ENCODE measurements at places on chromosomes 6 and 20.

GRCh38 chr6:154243793-154244750 lies 112.5 kb downstream of the IPCEF1 start:
- ATAC-seq = peak; percentile 81

DNA sequence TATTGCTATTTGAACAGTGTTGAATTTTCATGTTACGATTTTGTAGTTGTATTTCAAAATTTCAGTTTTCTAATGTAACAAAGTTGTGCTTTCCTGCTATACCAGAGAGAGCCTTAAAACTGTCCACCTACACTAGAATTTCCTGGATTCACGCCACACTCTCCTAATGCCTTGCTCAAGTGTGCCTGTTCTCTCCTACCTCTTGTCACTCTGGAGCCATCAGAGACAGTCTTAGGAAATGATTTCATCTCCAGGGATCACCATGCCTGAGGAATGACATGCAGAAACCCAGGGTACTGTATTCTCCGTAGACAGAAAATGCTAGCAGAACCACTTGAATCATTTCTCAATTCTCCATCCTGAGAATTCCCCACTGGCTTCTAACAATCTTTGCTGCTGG lies 667.6 kb downstream of the KIF16B start:
- no peak for ATAC-seq

- ATAC-seq = peak; percentile 35
Measured at GRCh38 chr6:40077315-40077714, 143.1 kb upstream of the MOCS1 start.

DNA sequence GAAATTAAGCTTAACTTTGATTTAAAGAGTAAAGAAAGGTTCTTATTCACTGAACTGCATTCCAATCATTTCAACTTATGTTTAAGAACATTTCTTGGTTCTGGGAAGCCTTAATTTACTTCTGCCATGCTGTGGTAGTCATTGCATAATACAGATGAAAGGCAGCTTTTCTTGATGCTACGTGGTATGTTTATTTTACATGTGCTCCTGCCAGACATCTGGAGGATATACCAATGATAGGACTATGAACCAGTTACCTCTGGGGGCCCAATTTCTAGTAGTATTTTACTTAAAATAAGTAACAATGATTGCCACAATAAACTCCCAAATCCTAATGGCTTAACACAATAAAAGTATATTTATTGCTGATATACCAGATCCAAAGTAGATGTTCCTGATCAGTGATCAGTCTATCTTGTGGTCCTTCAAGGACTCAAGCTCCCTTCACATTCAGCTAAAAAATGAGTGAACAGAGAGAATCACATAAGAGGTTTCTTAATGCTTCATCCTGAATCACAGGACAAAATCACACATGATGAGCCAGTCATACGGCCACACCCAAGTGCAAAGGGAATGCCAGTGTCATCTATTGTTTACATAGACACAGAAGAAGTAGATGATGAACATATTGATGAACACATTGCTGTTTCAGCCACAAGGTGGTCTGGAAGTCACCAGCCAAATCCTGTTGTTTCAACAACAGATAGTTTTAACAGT lies 56.5 kb upstream of the CCN2 start:
- ATAC-seq = peak; percentile 54

DNA sequence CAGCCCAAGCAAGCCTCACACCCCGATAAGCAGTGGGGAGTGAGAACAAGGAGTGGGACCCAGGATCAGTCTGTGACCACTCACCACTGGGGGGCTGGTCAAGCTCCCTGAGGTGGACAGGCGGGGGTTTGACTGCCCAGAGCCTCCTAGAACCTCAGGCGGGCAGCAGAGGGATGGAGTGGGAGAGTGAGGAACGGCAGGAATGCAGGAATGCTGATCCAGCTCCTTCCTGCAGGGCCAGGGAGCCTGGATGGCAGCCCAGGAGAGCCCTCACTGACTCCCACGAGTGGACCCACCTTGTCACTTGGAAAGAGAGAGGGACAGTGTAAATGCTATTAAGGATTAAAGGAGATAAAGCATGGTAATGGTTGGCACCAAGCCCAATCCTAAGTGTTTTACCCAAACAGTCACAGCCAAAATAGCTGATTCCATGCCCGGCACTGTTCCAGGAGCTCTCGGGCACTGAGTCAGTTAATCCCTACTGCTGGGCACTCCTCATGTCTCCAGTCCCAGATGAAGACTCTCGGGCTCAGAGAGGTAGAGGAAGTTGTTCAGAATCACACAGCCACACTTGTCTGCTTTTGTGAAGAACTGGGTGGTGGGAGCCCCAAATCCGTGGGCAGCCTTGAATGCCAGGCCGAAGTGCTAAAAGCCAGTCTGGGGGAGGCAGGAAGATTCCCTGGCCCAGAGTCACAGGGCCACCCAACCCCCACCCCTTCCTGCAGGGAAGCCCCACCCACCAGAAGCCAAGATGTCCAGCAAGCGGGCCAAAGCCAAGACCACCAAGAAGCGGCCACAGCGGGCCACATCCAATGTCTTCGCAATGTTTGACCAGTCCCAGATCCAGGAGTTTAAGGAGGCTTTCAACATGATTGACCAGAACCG lies 3.1 kb downstream of the MYL9 start:
- ATAC-seq = peak; percentile 68

DNA sequence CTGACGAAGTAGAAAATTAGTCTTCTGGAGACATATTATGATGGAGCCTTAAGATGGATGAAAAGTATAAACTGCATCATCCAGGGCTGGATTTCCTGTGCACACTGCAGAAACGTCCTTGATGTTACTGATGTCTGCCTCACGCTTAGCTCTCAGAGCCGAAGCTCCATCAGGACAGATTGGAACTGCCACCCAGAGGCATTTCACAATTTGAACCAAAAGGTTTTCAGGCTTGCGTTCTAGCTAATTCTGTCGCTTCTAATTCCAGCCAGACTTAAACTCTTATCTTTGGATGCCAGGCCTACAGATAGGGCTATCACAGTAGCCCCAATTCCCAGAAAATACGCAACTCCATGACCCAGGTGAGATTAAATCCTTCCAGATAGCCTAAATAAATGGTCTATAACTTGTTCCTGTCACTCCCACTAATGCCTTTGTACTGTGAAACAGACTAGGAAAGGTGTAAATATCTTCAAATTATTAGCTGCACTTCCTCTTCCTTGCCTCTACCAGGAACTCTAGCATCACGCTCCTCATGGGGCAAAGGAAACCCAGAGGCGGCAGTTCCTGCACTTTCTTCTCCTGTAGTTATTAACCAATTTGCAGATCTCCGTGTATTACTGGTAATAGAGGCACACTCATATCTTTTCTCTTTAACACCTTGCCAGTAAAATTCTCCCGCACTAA lies 634.6 kb downstream of the PRKN start:
- ATAC-seq = no peak

GRCh38 chr6:41939176-41939847 lies 2.3 kb downstream of the CCND3 start:
- no peak for ATAC-seq

DNA sequence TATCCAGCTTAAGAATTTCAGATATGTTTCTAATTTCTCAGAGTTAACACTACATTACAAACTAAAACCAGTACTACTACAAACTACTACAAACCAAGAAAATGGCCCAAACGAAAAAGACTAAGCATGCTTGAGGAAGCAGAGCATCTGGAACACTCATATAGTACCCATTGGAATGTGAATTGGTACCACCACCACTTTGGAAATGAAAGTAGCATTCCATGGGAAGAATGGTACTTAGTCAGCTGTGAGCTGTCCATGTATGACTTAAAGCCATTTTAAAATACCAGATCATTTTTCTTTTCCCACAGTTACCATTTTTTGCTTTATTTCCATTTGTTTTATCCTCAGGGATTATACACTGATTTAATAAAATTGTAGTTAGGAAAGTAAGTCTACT lies 30.5 kb downstream of the FBXO9 start:
- no peak for ATAC-seq

- no peak for ATAC-seq
Measured at GRCh38 chr6:39093149-39093708, 21.8 kb downstream of the SAYSD1 start.

GRCh38 chr6:127464161-127464880 lies 5.1 kb upstream of the KIAA0408 start:
- no peak for ATAC-seq

DNA sequence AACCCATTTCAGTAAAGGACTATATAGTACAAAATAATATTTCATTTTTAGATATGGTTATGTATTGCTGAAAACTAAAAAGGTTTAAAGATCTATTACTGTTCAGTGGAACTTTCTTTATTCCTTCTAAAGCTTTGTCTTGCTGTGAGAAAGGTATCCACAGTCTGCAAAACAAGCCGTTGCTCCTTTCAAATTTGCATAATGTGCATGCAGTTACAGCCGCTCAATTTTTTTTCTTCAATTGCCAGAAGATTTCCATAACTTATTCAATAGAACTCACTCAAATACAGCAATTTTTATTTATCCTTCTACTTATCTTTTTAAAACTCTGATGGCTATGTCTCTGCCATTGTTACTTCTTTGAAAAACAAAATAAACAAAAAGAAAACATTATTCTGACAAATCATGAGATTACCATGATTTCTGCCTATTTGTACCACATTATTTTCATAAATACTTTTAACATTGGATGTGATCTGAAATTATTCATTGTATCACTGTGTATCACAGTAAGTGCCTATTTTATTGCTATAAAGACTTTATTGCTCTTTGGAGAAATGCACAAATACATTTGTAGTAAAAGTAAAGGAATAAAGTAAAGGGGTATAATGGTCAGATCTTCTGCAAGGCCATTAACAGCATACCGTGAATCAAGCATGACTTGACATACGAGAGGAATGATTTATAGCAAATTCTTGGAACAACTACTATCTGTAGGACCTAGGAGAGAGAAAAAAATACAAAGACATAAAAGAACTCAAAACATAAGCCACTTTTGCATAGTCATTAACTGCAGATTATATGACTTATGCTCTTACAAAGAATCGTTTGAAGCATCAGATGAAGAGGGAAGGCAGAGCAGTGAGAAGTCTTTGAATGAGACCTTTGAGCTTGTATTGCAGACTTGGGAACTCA lies 29.6 kb upstream of the HBS1L start:
- no peak for ATAC-seq

DNA sequence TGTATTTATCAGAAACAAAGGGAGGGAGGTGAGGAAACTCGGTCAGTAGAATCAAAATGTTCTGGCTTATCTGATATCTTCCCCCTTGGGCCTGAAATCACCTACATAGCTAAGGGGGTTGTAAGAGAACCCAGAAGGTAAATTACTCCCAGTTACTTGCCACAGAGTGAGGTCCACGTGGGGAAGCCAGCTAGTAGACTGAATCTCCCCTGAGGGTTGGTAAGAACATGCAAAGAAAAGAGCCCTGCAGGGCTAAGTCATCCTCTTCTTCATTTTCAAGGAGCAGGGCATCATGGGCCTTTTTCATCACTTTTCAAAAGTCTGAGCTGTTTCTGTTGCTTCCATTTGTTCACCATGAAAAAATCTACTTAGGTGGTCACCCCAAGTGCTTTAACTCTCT lies 115.4 kb downstream of the QRSL1 start:
- no peak for ATAC-seq

DNA sequence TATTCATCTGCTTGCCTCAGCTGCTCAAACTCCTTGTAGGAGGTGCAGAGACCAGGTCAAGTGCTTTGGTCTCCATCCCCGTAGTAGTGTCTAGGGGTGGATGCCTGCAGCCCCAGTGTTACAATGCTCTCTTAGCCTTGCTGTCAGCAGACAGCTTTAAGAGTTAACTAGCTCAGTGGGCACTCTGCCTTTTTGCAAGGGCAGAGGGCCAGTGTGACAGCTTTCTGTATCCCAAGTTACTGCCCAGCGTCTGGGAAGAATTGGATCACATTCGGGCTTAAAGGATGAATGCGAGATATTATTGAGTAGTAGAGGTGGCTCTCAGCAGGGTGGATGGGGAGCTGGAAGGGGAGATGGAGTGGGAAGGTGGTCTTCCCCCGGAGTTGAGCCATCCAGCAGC lies 339.9 kb upstream of the RNF217 start:
- no peak for ATAC-seq

- no peak for ATAC-seq
Measured at GRCh38 chr6:126747728-126748540, 370.5 kb upstream of the RSPO3 start.

DNA sequence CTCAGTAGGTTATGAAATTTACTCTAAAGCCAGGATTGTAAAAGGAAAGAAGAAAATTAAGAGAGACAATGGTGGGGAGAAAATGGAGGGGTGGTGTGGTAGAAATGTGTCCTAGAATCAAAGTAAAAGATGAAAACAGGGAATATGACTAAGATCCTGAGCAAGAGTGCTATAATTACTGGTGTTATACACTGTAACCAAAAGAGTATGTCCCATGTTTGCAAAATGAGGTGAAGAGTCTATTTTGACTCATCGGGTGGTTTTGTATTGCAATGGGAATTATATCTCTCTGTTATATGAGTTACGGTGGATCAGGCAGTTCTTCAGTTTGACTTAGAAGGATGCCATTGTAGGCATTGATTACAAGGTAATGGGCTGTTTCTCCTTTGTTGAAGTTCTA lies 8.5 kb downstream of the L3MBTL3 start:
- no peak for ATAC-seq

GRCh38 chr6:29011276-29011734 lies 6.2 kb upstream of the ZNF311 start:
- ATAC-seq = no peak

DNA sequence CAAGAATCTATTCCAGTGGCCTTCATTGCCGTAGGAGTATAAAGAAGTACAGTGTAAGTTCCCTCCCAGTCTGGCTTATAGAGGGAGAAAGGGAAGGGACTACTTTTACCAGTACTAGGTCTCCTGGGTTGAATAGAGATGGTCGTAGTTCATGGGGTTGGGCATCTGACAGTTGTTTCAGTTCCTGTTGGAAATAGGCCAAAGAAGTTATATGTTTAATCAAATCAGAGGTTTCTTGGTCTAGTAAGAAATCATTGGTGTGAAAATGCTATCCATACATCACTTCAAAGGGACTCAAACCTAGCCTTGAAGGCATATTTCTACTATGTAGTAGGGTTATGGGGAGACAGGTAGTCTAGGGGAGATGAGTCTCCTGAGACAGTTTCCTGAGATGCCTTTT lies 45.6 kb upstream of the MAN1A1 start:
- no peak for ATAC-seq

GRCh38 chr6:29747688-29748250 lies 24.5 kb downstream of the HLA-F start:
- ATAC-seq = no peak

- peak; percentile 47 for ATAC-seq
Measured at GRCh38 chr20:22686097-22686496, 101.7 kb upstream of the FOXA2 start.

GRCh38 chr6:105869835-105870440 lies 216.2 kb upstream of the PRDM1 start:
- ATAC-seq = no peak

GRCh38 chr6:13765570-13765969 lies 48.8 kb downstream of the MCUR1 start:
- ATAC-seq = no peak

- no peak for ATAC-seq
Measured at GRCh38 chr20:62561182-62561581, 81.1 kb upstream of the SLCO4A1 start.

GRCh38 chr6:156822747-156823206 lies 45.6 kb downstream of the ARID1B start:
- ATAC-seq = no peak

- no peak for ATAC-seq
Measured at GRCh38 chr20:24146231-24146634, 157.7 kb upstream of the GGTLC1 start.

Measured in esophagus mucosa (tissue), 1 donor.